ELR (cell line): ENCODE measurements at places on chromosomes 4 and X.

DNA sequence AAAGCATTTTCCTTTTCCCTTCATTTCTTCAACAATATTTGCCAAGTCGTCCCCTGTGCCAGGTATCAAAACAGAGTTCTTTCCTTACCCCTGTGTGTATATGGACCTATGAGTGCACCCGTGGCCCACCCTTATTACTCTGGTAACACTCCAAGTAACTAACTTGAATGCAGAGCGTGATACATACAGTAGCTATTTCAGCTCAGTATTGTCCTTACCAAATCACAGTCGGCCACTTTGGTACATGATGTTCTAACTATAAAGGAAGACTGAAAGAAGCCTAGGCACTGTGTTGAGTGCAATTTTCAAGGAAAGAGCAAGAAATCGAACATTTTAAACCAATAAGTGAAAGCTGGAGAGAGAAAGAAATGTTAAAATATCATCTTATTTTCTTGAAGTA is 88.4 kb downstream of the ARX start:
- DNase-seq = no peak

DNA sequence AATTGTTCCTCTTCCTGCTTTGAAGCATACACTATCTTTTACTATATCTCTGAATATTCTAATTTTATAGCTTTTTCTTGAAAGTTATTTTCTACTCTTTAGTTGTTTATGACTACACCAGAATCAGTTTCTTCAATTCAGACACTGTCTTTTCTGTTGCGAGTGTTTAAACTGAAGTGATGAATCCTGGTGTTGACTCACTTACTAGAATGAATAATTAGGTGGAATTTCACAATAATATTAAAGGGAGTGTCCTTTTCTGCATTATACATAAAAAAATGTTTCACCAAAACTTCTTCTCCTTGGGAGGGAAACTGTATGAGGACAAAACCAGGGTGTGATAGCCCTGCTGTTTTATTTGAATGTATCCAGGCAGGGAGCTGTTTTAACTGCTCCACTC is 1383.1 kb downstream of the C4orf33 start:
- DNase-seq = peak; percentile 60

- no peak for DNase-seq
Observed at GRCh38 chrX:123277821-123278220, 93.7 kb downstream of the GRIA3 start.

DNA sequence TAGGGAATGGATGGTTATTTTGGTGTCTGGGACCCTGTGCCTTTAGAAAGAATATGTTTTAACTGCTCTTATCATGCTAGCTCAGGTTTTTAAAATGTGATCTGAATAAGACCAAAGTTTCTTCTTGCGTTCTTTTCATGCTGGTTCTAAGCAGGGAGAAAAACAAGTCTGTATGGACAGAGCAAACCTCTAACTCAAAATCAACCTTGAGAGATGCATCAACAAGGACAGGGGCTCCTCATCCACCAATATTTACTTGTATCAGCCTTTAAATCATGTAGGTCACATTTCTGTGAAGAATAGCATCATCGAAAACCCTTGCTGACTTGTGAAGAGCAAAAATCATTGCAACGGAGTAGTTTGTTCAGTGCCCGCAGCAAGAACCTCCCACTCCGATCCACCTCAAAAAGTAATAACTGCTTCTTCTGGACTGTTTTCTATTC is 1.2 kb downstream of the ATP10D start:
- DNase-seq = peak; percentile 28

GRCh38 chrX:115531818-115532403 is 29.1 kb upstream of the PLS3 start:
- peak; percentile 63 for DNase-seq

DNA sequence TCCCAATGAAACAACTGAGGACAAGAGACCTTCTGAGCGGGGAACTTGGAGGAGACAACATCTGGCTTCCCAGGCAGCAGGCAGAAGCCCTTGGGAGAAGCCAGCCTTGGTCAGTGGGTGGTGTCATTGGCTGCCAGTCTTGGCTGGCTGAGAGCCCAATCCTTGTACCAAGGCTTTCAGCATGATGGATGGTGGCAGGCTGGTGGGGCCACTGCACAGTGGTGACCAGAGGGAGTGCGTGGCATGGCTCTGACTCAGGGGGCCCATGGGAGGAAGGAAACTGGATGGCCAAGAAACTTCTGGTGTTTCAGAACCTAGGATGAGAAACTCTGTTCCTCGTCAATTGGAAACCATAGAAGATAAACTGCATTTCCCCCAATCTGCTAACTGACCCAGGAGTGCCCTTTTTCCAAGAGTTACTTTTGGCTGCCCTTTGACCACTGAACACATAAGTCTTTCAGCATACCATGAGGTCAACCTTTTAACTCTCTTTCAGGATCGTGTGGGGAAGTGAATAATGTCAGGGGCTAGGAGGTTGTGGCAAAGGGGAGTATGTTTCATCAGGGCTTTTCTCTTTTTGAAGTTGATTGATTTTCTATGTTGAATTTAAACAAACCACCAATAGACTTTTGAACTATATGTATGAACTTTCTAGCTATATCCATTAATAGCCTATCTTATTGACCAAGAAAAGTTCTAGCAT is 60.9 kb downstream of the SOWAHB start:
- no peak for DNase-seq

GRCh38 chrX:147978931-147979330 is 2.2 kb upstream of the FMR1NB start:
- DNase-seq = no peak

DNA sequence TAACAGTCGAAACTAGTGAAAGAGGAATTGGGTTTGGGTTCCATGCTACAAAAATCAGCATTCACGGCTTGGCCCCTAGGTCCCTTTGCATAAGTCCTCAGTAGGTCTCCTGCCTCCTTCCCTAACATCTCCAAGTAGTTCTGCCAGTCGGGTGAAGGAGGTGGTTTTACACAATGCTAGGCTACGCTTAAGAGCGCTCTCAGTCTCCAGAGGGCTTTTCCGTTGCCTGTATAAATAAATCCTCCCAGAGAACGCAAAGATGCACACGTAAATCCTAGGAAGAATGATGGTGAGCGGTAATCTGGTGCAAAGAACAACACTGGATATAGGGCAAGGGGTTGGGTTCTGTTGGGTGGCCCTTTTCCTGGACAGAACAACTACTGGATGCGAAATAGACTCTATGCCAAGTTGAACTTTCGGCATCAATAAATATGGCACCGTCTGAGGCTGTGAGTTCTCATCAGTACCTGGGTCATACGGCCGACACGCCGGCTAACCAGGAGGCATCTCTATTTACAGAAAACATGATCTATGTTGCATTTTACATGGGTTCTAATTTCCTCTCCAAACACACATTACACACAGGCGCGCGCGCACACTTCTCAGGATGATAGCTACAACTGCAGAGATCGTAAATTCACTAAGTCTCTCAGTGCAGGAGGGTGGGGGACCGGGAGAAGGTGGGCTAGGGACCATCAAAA is 1.3 kb downstream of the CAMK2D start:
- DNase-seq = peak; percentile 63

- peak; percentile 64 for DNase-seq
Observed at GRCh38 chr4:73978886-73979285, 2.9 kb downstream of the PF4 start.

DNA sequence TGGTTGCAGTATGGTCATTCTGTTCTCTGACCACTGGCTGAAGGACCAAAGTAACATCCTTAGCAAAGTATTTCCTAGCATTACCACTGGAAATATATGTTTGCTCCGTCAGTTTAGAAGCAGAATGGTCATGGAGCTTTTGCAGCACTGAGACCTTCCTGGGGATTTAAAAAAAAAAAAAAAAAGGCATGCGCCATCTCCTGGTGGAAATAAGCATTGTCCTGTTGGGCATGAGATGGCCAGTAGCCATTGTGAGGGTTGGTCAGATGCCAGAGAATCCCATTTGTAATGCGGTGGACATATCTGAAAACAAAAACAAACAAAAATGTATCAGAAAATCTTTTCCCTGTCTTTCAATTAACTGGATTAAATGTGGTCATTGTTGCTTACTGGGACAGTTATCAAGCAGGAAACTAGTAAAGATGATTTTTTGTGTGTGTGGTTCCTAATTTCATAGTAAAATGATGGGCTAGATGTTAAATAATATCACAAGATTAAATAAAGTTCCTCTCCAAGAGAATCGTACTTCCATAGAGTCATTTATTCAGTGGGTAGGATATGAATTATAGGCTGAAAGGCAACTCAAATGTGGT is 139.6 kb downstream of the SOWAHB start:
- peak; percentile 86 for DNase-seq

DNA sequence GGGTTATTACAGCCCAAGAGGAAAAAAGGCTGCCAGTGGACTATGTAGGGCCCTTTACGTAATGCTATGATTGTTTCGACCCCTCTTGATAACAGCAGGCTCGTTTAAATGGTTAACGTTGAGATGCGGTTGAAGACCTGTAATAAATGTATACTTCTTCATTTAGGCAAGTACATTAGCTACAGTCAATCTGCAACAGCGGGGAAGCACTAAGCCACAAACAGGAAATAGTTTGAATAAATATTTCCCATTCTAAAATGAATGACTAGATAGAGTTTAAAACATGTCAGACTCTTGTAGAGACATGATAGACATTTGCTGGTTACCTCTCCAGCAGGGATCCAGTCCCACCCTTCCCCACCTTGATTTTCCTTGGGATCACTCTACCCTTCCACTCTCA is 38.1 kb upstream of the STIM2 start:
- DNase-seq = no peak

GRCh38 chr4:141645611-141646340 is 9.4 kb downstream of the IL15 start:
- DNase-seq = peak; percentile 88
